ENCODE measurements at places on chromosomes 3 and 15.

DNA sequence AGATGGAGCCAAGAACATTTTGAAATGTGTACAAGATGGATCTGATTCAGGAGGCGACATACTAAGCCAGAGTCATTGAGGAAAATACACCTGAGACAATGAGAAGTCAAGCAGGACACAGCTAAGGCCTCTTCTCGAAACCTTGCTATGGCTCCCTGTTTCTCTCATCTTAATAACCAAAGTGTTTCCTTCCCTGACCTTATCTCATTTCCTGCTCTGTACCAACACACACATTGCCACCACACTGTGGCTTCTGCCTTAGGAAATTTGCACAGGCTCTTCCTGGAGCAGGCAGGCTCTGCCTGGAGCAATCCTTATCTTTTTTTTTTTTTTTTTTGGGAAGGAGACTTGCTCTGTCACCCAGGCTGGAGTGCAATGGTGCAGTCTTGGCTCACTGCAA, 36.6 kb downstream of the OXSM start:
- no peak for DNase-seq

- no peak for DNase-seq
These were observed 19.0 kb downstream of the AGTR1 start for GRCh38 chr3:148716657-148717056.

- DNase-seq, result no peak
These were observed 33.0 kb downstream of the MBNL1 start for GRCh38 chr3:152301745-152302181.

DNA sequence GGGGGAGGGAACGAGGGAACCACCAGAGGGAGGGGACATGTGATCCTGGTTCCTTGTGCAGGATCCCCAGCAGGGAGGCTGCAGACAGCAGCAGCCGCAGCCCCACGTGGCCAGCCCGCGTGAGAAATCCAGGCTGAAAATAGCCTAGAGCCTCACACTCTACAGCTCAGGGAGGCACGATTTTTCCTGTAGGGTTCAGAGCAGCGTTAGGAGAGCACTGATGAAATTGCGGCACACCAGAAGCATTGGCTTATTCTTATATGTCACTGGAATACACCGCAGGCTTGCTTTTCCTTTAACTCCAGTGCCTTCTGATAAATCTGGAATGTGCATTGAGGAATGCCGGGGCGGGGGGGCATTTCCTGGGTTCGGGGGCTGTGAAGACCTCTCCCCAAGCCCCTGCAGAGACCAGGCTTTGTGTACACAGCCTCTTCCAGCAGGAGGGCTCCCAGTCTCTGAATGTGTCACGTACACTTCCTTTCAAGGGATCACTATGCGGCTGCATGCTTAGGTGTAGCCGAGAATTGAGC, 193.0 kb downstream of the ATP10A start:
- no peak for DNase-seq

- DNase-seq, result no peak
These were observed 171.5 kb upstream of the NANOGP8 start for GRCh38 chr15:35256551-35256950.

DNA sequence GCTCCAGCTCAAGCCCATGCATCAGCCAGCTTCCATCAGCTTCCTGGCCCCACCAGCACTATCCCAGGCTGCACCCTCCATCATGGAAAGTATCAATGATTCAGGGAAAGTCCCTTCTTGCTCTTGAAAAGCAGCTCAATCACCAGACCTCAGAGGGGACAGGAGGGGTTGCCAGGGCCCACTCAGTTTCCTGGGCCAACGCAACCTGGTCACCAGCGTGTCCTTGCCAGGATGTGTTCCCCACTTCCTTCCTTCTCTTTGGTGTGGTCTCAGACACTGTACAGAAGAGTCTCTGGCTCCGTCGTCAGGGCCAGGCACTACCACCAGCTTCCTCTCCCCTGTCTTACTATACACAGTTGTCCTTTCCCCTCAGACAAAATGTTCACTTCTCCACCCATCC, 3.0 kb downstream of the HDC start:
- no peak for DNase-seq

DNA sequence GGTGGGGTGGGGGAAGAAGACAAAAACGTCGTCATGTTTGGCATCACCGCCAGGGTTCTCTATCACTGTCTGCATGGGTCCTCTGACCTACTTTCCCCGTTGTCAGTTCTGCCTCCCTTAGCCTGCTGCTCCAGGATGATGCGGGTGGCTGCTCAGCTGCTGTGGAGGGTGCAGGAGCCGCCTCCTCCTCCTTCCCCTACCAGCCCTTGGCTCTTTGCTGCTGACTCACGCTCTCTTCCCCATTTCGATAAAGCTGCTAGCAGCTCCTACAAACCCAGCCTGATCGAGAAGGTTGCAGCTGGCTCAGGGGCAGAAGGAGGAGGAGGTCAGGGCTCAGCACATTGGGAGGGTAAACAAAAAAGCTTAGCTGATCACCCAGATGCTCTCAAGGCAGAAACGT, 49.5 kb upstream of the SEC13 start:
- no peak for DNase-seq

- no peak for DNase-seq
These were observed 1.5 kb upstream of the PPM1M start for GRCh38 chr3:52243791-52244628.

DNA sequence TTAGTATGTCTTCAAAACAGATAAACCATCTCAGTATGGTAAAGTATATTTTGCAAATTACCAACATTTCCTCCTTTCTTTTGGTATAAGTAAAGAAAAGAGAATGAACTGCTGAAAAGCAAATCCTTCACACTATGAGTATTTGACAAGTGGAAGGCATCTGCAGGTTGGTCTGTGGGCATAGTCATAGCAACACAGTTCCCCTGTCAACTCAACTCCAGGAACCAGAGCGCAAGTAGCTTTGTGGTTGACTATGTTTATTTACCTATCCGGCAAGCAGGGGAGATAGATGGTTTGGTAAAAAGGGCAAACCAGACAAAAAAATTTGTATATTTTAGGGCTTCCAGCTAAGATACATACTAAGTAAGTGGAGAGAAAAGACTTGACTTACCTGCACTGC, 88.3 kb upstream of the PPIB start:
- DNase-seq, result no peak

DNA sequence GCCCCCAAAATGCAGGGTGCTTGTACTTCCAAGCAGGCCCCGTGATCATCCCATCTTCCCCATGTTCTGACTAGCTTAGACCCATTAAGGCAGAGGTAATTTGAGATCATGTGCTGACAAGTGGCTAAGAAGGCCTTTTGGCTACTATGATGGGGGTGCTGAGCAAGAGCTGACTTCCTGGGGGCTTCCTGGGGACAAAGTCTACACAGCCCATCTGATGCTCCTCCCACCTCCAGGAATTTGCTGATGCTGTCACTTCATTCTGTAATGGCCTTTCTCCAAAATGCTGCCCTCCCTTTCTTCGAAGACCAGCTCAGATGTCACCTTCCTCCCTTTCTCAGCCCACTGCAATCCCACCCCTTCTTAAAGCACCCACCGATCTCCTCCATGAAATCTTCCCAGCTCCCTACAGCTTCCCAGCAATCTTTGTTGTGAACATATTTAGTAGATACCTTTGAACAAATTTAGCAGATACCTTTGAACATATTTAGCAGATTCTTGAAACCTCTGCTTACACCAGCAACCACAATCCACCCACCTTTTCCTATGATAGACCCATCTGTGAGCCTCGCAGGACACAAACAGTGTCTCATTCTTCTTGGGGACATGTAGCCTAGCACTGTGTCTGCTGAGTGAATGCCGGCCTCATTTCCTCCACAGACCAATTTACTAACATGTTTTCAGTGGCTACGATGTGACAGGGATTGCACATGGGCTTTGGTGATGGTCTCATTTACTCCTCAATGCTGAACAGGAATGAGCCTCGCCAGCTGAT, 223.3 kb downstream of the EPHB1 start:
- no peak for DNase-seq

All from activated T-helper 1 cell treated with Interleukin-2 at 50 U/mL for 16 hours (primary cell).